ENCODE measurements at places on chromosomes 16 and 17.

DNA sequence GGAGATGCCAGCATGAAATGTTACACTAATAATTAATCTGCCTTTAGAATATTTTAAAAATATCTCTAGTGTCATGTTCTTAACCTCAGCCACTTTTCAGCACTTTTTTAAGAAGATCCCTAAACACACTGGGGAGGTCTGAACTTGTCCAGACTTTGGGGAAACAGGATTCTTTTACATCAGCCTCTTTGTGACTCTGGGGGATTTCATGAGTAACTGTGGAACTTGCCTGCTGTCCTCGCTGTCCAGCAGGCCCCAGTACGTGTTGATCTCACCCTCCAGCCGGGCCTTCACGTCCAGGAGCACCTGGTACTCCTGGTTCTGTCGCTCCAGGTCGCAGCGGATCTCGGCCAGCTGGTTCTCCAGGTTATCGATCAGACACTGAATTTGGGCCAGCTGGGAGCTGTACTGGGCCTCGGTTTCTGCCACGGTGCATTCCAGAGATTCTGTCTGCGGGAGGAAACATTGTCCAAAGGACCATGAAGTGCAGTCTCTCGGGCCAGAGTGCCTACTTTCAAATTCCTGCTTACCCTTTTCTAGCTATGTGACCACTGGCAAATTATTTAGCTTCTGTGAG is 5.5 kb downstream of the KRT40 start:
- no peak for DNase-seq

DNA sequence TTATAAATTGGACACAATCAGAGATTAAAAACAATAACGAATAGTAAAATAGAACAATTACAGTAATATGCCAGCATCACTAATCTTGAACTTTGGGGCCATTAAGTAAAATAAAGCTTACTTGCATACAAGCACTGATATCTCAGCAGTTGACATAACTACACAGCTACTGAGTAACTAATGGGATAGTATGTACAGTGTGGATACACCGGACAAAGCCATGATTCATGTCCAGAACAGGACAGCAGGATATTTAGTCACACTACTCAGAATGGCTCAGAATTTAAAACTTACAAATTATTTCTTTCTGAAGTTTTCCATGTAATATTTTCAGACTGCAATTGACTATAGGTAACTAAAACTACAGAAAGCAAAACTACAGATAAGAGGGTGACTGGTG is 427.5 kb downstream of the CDH13 start:
- DNase-seq = no peak

DNA sequence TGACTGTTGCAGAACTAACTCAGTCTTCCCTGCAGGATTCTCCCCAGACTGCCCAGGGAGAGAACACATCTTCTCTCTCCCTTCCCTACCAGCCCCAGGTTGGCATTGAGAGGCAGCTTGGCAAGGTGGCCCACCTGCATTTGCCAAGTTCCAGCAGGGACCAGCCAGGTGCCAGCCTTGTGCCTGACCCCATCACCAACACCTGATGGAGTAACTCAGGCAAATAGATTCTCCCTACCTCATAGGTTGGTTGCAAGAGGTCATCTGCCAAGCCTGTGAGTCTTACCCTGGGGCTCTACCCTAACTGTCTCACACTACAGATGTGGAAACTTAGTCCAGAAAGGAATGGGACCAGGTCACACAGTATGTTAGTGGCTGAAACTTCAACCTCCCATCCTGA is 20.4 kb downstream of the BEAN1 start:
- no peak for DNase-seq

GRCh38 chr16:68662035-68662434 is 16.9 kb downstream of the CDH3 start:
- no peak for DNase-seq

DNA sequence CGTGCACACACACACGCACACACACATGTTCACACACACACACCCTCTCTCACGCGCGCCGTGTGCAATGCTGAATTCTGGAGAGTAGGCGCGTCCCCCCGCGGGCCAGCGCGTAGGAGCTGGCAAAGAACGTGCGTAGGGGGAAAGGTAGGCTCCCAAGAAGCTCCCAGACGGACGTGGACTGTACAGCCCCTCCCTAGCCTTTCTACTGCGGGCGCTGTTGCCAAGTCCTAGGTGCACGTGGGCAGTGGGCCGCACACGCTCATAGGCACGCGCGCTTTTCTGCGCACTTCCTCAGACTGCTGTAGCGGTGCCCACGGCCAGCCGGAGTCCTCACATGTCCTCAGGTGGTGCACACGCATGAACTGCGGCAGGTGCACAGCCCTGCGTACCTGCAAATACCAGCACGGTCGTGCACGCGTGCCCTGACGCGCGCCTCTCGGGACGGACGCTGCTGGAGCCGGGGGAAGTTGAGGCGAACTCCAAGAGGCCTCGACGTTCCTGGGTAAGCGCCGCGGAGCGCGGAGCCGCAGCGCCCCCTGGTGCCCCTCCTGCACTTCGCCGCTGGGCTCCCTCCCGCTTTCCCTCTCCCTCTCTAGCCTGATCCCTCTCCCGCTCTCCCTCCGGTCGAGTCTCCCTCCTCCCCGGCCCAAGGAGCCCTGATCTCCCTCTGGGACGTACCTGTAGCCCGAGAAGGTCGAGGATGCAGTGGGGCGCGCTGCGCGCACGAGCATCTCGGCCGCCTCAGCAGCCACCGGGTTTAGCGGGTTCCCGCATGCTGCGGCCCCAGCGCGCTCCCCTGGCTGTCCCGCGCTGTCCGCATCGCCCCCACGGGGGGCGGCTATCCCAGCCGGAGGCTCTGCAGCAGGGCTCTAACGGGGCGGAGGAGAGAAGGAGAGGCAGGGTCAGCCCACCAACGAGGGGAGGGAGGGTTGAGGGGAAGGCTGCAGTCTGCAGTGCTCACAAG is 749 bp downstream of the GRIN2A start:
- peak; percentile 51 for DNase-seq

DNA sequence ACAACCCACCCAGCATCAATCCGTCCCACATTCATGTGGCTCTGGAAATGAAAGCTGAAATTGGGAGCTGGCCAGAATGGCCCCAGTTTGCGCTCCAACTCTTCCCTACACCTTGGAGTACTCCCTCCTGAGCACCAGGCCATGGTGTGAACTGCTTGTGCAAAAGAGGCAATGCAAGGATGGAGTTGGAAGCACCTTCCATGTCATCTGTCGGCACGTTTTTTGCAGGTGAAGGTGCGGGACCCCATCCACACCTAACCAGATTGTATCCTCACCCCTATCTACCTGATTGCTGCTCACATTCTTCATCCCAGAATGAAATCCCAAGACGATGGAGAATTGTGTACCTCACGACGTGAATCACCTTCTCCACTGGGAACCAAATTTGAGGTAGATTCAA is 136.6 kb upstream of the WSB1 start:
- DNase-seq = no peak

DNA sequence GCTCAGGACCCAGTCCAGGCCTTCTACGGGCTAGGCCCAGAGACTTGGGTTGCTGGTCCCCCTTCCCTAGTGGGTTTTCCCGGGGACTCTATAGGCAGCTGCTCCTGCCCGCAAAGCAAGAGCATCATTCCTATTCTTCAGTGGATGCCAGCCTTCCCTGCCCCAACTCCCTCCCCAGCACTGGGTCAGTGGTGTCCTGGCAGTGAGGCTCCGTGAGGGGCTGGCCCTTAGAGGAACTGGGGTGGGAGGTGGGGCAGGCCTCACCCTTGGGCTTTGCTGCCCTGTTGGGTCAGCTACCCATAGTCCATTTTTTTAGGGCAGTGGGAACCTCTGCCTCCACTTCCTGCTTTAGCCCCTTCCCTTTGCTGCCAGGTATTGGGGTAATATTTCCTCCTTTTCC is 7.9 kb upstream of the PLEKHG4 start:
- DNase-seq = no peak

DNA sequence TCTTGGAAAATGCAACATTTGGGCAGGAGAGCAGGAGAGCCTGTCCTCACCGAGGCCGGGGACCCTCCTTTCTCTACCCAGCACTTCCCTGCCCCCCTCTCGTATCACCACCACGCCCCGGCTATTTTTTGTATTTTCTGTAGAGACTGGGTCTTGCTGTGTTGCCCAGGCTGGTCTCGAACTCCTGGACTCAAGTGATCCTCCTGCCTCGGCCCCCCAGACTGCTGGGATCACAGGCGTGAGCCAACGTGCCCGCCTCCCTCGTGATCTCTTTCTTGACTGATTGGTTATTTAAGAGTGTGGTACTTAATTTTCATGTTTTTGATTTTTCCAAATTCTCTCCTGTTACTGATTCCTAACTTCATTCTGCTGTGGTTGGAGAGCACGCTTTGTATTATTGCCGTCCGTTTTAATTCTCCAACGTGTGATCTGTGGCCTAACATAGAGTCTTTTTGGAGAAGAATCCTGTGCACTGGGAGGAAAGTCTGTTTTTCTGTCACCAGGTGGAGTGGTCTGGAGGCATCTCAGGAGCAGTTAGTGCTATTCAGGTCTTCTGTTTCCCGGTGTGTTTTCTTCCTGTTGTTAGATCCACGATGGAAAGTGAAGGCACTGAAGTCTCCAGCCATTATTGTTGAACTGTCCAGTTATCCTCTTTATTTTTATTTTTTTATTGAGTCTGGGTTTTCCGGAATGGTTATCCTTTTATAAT is 40.4 kb downstream of the ZNF778 start:
- DNase-seq = no peak

- no peak for DNase-seq
These were observed 17.1 kb downstream of the SPG7 start for GRCh38 chr16:89525146-89525913.

DNA sequence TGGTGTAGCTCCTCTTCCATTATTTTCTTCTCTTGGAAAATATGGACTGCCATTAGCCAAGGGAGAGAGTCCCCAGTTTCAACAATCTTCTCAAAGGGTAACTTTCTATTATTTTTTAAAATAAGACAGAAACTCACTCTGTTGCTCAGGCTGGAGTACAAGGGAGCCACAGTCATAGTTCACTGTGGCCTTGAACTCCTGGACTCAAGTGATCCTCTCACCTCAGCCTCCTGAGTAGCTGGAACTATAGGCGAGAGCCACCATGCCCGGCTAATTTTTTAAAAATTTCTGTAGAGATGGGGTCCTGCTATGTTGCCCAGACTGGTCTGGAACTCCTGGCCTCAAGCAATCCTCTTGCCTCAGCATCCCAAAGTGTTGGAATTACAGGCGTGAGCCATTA is 13.1 kb downstream of the COG4 start:
- DNase-seq = no peak

DNA sequence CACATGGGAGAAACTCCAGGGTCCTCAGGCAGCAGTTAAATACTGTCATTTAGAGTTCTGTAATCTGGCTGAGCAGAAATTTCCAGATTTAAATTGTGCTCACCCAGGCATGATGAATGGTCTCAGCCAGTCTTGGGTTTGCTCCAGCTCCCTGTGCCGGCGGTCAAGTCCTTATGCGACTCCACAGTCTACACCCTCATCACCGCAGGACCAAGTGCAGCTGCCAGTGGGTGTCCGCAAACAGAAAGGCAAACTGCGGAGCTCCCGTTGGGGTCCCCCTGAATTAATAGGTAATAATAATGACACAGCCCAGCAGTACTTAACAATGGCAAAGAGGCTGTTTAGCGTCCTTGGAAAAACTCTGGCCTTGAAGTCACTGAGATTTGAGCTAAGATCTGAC is 3.9 kb upstream of the CACNG4 start:
- no peak for DNase-seq

DNA sequence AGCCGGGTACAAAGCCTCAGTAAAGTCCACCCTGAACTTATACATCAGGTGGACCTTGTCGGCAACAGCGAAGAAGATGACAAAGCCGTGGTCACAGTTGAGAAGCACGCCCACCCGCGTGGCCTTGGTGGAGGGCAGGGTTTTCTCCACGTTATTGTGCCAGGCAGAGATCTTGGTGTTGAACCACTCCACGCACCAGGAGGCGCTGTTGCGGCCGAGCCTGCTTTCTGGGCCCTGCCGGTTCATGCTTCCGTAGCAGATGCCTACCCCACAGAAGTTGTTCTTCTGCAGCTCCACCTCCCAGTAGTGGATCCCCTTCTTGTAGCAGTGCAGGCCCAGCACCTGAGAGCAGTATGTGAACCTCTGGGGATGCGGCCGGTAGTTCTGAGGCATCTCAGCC is 22.1 kb downstream of the TRIM25 start:
- DNase-seq = peak; percentile 55

DNA sequence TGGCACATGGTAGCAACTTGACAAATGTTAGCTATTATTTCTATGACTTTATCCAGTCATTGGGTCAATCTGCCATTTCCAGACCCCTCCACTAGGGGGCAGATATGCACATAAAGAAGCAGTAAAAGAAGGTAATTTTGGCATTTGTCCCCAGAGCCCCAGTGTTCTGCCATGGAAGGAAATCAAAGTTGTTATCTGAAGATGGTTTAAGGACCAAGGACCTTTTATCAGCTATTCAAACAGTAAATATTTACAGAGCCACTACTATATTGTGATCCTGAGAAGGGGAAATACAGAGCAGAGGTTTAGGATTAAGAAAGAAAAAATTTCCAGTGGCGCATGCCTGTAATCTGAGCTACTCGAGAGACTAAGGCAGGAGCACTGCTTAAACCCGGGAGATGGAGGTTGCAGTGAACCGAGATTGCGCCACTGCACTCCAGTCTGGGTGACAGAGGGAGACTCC is 20.0 kb downstream of the TRAF4 start:
- peak; percentile 69 for DNase-seq

DNA sequence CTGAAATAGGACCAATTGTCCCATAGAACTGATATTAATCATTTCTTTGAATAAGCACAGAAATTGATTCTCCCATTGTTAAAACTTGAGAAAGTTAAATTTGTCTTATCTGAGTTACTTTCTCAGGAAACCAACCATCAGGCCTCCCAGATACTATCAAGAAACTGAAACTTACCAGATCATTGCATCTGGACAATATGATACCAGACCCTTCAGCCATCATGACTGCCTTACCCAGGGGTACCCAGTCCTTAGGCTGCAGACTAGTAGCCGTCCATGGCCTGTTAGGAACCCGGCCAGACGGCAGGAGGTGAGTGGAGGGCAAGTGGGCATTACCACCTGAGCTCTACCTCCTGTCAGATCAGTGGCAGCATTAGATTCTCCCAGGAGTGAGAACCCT is 7.8 kb downstream of the STXBP4 start:
- DNase-seq = no peak

GRCh38 chr16:46801428-46802049 is 29.4 kb downstream of the C16orf87 start:
- DNase-seq = no peak

- no peak for DNase-seq
These were observed 3.3 kb downstream of the PHLPP2 start for GRCh38 chr16:71721066-71721740.

DNA sequence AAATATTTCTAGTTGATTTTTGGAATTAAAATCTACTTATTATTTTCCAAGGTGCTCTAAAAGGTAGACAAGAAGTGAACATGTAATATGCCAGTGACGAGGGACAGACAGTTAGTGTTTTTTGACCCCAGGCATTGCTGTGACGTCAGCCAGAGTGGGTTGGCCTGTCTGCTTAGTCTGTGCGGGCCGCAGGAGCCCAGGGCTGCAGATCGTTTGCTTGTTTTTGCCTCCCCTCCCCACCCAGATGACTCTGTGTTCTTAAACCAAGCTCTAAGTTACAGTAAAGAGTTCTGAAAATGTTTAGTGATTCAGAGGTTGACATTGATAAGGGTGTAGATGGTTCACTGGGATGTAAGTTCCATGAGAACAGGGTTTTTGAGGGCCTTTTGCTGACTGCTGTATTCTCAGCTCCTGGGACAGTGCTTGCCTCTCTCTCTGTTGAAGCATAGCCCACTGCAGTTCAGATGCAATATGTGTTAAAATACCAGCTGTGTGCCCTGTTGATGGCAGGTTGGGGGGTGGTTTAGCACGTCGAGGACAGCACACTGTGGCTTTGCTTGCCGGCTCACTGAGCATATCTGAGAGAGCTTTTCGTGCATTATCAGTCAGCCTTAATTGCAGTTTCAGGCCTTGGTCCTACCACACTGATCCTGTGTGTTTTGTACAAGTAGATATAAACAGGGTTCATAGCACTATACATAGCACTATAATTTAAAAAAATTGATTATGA is 64.8 kb downstream of the SEC14L1 start:
- DNase-seq = no peak
